ENCODE measurements at places on chromosomes 6 and 20. TPM values are rescaled to one million over a fixed set of nuclear protein-coding genes. Genes with fewer than 3 reads are reported as not detected.

DNA sequence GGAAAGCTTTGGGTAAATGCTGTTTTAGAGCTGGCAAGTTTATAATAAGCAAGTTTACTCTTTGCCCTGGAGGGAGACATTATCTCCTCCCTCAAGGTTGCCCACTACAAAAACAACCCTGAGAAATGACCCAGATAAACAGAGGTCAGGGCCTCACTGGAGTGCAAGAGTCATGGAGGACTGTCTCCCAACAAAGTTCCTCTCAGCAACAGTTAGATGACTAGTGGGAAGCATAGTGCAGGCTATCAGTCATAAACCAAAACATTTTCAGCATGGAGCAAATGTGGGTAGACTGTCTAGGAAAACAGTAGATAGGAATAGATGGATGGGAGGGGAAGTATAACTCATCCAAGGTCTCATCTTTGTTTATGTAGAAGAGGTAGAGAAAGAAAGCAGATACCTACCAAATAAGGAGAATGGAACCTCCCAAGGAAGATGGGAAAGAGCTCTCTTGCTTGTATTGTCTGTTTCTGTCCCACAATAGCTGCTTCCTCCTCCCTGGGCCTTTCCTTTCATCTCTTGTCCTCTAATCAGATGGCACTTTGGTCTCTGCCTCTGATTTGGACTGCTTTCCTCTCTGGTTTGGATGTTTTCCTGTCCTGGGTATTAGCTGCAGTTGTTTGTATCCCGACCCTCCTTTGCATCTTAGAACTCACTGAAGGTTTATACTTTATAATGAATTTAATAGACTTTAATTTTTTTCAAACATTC, 95.4 kb downstream of the WASF1 start:
- DNase-seq, result no peak

DNA sequence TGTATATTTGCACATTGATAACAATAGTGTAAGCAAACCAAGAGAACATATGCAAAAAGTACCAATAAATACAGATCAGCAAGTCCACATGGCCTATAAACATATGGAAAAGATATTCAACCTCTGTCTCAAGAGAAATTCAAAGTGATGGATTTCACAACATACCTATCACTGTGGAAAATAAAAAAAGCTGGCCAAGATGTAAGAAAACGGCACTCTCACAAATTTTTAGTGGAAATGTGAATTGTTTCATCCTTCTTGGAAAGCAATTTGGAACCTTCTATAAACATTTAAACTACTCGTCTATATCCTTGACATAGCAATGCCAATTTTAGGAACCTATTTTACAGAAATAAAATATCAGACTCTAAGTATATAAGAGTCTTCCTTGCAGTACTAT, 559.8 kb downstream of the QKI start:
- DNase-seq, result no peak

DNA sequence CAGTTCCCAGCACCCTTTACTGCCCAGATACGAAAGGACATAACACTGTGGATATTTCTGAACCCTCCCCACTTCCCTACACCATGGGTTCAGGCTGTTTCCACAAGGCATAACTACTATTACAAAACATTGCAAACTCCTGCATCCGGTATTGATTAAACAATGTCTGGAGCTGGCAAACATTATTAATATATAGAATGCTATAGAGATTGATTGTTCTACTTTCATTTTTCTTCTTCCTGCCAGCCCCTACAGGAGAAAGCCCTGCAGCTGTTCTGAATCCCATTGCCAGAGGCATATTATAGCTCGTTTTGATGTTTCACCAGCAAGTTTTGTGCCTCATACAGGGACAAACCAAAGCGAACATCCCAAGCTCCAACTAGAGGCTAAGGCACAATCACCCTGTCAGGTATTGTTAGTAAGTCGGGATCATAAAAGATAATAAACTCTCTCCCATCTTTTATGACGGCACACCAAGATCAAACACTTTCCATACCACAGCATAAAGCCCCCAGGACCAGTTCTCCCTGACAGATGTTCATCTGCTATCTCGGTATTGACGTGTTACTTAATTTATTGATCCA, 331.1 kb upstream of the NT5E start:
- no peak for DNase-seq

DNA sequence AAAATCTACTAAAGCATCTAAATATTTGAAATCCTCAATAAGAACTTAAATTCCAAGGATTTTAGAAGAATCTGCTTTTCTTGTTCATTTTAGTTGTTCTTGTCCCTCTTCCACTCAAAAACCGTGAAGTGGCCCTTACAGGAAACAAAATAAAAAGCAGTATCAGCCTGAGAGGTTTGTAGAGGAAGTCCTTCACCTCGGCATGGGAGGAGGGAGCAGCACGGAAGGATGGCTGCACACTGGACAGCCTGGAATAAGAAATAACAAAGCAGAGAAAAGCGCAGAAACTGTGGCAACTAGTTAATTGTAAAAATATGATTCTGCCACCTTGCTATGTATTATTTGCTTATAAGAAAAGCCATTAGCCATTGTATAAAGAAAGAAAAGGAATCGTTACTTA, 46.1 kb downstream of the RALGAPA2 start:
- DNase-seq, result no peak

GRCh38 chr6:3921663-3922062, 72.5 kb downstream of the FAM50B start:
- DNase-seq, result no peak

- peak; percentile 2 for DNase-seq
Observed at GRCh38 chr6:18823782-18824386, 436.7 kb downstream of the RNF144B start.

- no peak for DNase-seq
Observed at GRCh38 chr6:43078691-43079090, 2.6 kb downstream of the PTK7 start.

GLP1R gene
- not detected for total RNA-seq

IYD gene
- total RNA-seq, result not detected

Data from dermis microvascular lymphatic vessel endothelial cell (primary cell).